ENCODE measurements at places on chromosomes 11 and 22.

- no peak for DNase-seq
Measured at GRCh38 chr11:44308256-44308922, 1.6 kb downstream of the ALX4 start.

GRCh38 chr11:71144736-71145135, 107.6 kb downstream of the SHANK2 start:
- DNase-seq: no peak

- no peak for DNase-seq
Measured at GRCh38 chr22:20434773-20435172, 2.9 kb downstream of the SCARF2 start.

DNA sequence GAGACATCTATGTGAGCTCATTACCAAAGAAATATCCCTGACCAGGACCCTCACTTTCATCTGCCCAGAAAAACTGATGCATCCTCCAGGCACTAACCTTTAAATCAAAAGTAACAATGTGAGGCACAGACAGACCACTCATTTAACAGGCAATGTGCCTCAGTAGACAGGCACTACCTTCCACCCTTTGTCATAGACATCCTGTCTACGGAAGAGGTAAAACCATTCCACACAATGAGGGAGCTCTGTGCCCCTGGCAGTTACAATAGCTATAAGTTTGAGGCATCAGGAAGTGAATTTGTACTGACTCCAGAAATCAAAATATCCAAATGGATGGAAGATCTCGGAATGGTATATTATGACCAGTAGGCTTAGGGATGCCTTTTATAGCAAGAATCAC, 6.7 kb upstream of the CAVIN3 start:
- DNase-seq: no peak

GRCh38 chr22:49966041-49966773, 5.6 kb downstream of the PIM3 start:
- DNase-seq: no peak

GRCh38 chr11:43962383-43963278, 20.2 kb downstream of the C11orf96 start:
- DNase-seq: peak; percentile 62

DNA sequence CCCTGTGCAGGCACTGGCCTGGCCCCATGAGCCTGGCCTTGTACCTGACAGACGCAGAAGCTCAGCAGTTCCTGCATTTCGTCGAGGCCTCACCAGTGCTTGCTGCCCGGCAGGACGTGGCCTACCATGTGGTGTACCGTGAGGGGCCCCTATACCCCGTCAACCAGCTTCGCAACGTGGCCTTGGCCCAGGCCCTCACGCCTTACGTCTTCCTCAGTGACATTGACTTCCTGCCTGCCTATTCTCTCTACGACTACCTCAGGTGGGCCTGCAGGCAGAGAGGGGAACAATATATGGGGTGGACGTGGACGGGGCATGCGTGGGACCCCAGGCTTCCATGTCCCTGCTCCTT, 4.9 kb downstream of the LARGE2 start:
- DNase-seq: no peak

DNA sequence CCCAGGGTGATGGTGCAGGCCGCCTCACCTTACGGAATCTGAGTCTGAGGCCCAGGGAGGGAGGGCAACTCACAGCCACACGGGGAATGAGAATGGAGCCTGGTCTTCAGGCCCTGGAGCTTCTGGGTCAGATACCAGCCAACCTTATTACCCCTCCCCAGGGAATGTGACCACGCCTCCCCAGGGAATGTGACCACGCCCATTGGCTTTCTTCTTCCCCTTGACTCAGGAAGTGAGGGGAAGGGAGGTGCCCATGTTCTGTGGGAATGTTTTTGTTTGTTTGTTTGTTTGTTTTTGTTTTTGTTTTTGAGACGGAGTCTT, 57.5 kb upstream of the RBFOX2 start:
- DNase-seq: no peak

- no peak for DNase-seq
Measured at GRCh38 chr11:119752946-119753345, 23.9 kb upstream of the NECTIN1 start.

GRCh38 chr11:92130421-92130831, 94.2 kb upstream of the FAT3 start:
- no peak for DNase-seq

GRCh38 chr11:123111465-123111864, 49.5 kb upstream of the HSPA8 start:
- DNase-seq: peak; percentile 64

DNA sequence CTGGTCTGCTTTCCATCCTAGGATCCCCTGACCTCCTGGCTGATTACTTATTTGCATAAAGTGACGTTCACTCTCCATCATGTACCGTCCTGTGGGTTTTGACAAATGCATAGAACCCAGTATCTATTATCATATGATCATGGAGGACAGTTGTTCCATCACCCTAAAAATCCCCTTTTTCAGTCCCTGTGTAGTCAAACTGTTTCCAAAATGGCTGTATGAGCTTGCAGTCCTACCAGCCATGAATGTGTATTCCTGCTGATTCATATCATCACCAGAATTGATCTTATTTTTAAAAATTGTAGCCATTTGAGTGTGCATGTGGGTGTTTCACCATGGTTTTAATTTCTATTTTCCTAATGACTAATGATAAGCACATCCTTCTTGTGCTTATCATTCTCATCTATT, 108.8 kb downstream of the MPPED1 start:
- no peak for DNase-seq

DNA sequence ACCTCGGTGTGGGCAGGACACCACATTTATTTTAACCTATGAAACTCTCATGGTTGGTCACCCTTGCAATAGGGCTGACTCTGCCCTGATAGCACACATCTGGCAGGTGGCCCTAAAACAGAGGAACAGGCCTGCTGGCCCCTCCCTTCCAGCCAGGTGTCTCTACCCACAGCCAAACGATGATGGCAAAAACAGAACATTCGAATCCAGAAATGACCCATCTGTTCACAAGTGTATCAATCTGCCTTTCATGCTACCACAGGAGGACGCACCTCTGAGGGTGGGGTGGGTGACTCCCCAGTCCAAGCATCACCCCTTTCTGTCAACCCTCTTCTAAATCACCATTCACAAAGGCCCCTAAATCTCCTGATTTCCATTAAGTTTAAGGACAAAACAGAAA, 118.1 kb downstream of the ETS1 start:
- DNase-seq: no peak

DNA sequence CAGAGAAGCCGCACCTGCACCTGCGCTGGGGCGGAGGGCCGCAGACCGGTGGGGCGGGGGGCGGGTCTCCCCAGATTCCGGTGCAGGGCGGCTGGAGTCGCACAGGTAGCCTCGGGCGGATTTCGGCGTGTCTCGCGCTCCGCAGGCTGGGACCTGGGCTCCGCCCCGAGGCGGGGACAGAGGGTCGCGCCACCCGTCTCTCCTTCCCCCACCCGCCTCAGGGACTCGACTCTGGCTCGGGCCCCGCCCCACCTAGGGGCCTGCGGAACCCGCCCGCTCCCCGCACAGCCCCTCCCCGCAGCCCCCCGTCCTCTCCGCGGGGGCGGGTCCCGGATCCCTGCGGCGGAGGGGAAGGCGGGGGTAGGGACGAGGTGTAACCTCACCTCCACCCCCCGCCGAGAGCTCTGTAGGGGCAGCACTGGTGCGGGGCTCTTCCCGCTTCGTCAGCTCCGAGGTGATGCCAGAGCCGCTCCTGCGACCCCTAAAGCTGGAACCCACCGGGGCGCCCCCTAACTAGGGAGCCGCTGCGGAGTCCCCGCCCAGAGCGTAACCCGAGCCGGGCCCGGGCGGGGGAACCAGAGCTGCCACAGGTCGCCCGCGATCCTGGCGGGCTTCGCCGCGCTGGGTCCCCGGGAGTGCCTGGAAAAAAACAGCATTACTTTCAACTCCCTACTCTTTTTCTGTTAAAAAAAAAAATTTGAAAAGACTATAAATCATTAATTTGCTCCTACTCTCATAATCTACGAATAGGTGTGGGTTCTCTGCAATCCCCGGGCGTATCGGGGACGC, at the start of gene SLC29A2:
TSS of gene SLC29A2 (minus strand) at position 134 of the 789 bp plus-strand sequence. CDS start 169 bp downstream, outside the sequence.
- DNase-seq: peak; percentile 98

DNA sequence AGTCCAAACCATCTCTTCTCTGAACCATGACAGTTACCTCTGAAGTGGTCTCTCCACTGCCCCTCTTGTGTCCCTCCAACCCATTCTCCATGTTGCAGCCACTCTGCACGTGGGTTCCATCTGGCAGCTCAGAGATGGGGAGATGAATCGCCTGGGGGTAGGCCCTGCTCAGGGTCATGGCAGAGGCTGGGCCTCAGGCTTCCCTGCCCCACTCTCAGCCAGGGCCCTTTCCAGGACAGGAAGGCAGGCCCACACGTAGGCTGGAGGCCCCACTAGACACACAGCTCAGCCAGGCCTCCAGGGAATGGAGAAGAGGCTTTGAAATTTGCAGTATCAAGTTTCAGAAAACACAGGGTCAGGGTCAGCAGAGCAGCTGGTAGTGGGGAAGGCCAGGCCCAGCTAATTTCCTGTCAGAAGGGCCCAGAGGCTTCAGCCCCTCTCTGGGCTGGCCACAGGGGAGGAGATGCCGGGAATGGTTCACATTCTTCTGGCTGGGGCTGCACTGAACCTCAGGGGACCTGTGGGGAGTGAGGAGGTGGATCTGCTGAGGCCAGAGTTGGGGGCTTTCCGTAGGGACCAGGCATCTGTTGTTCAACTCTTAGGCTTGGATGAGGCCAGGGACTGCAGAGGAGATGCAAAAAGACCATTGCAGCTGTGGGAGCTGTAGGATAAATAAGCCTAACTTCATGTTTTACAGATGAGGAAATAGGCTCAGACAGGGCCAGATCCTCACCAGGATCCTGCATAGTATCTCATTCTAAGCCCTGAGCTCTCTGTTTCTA, 101.6 kb downstream of the SWAP70 start:
- peak; percentile 80 for DNase-seq

- DNase-seq: no peak
Measured at GRCh38 chr11:8841899-8842298, 69.1 kb upstream of the AKIP1 start.

DNA sequence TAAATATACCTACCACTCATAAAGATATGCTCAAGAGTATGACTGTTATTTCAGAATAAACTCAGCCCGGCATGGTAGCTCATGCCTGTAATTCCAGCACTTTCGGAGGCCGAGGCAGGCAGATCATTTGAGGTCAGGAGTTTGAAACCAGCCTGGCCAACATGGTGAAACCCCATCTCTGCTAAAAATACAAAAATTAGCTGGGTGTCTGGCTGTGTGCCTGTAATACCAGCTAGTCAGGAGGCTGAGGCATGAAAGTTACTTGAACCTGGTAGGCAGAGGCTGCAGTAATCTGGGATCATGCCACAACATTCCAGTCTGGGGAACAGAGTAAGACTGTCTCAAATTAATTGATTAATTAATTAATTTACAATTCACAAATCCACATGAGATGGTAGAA, 208.2 kb upstream of the PDGFD start:
- DNase-seq: no peak

GRCh38 chr22:29827091-29827490, 11.0 kb downstream of the ASCC2 start:
- no peak for DNase-seq

DNA sequence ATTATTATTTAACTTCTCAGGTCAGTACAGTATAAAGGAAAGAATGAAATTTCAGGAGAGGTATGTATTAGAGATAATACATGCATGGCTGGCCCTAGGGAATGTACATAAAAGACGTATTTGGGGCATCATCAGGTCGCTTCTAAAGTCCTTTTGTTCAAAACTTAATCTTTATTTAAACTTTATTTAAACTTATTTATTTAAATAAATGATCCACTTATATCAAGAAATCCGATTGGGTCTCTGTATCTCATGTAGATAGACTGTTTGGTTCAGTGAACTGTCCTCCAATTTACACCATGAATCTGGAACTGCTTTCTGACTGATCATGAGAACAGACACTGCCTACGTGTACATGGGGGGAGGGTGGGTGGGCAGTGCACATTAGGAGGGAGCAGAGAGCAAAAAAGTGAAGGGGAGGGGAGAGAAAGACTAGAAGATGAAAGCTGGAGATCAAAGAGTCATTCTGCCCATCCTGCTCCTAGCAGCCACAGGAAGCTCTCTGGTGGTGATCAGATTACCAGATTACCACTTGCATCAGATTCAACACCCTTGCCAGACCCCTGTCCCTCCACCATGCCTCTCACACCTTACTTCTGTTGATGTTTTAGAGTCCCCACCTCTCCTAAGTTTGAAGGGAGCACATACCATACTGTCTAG, 92.1 kb upstream of the MTMR2 start:
- DNase-seq: no peak

DNA sequence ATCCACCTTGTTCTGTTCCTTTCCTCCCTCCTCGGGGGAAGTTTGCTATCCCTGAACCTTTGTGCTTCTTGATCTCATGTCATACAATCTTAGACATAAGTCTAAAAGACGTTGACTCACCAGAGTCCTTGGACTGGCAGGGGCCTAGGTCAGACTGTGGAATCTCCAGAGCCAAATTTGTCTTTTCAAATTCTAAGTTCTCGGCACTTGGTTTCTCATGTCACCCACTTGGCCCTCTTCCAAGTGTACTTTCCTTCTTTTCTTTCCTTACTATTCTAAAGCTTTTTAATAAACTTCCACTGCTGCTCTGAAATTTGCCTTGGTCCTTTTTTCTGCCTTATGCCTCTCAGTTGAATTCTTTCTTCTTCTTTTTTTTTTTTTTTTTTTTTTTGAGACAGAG, 30.1 kb upstream of the SMPD1 start:
- no peak for DNase-seq
